ENCODE measurements at places on chromosomes 12 and 14.
A peak's percentile ranks its signal among the peaks of the same experiment; 100 is the strongest.

- no peak for DNase-seq
Observed at GRCh38 chr14:70268760-70269159, 80.0 kb upstream of the SLC8A3 start.

DNA sequence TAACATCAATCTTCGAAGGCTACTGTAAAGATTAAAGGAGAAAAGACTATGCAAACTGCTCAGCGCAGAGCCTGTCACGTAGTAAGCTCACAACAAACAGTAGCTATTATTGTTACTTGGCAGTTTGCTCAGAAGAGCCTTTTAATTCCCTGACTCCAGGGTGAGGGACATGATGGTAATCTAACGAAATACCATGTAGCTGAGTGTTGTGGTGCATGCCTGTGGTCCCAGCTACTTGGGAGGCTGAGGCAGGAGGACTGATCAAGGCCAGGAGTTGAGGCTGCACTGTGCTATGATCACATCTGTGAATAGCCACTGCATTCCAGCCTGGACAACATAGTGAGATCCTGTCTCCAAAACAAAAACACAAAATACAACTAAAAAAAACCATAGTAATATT is 22.8 kb downstream of the HEBP1 start:
- no peak for DNase-seq

- no peak for DNase-seq
Observed at GRCh38 chr12:14567351-14568162, at the start of gene PLBD1. Gene PLBD1 (minus strand): TSS chr12:14567883. CDS start chr12:14567696, 187 bp downstream.

GRCh38 chr14:73253721-73254120 is 16.4 kb downstream of the PAPLN start:
- no peak for DNase-seq

DNA sequence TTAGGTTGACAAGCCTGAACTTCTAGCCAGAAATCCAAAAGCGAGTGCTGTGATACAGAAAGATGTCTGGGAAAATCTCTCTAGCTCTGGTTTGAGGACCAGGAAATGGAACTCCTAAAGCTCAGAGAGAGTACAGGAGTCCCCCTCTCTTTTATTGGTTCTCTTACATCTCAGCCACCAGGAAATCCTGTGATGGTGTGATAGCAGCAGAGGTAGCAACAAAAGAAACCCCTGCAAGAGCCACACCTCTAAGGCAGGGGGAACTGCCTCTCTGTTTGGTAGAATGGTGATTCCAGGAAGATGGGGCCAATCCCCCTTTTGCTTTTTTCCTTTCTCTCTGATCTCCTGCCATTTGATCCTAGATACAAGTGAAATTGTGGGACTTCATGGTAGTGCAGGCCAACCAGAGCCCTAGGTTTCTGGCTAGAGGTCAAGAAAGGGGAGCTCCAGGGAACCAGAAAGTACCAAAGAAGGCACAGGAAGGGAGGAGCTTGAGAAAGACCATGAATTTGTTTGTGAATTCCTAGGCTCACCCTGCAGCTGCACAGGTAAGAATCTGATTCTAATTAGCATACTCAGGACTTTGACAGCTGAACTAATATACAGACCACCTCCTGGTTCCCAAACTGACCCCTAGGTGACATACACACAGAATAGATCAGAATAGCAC is 88.5 kb downstream of the PAPLN start:
- DNase-seq: peak; percentile 42

- DNase-seq: no peak
Observed at GRCh38 chr12:8590842-8591545, 21.7 kb downstream of the AICDA start.

- no peak for DNase-seq
Observed at GRCh38 chr12:121427556-121428050, 27.7 kb downstream of the RNF34 start.

All from T-helper 2 cell (primary cell).